ENCODE measurements at places on chromosomes 16 and 17.

GRCh38 chr16:28984091-28984490, 761 bp upstream of the LAT start:
- no peak for DNase-seq

- DNase-seq: no peak
Observed at GRCh38 chr17:72296456-72296855, 175.6 kb downstream of the SOX9 start.

DNA sequence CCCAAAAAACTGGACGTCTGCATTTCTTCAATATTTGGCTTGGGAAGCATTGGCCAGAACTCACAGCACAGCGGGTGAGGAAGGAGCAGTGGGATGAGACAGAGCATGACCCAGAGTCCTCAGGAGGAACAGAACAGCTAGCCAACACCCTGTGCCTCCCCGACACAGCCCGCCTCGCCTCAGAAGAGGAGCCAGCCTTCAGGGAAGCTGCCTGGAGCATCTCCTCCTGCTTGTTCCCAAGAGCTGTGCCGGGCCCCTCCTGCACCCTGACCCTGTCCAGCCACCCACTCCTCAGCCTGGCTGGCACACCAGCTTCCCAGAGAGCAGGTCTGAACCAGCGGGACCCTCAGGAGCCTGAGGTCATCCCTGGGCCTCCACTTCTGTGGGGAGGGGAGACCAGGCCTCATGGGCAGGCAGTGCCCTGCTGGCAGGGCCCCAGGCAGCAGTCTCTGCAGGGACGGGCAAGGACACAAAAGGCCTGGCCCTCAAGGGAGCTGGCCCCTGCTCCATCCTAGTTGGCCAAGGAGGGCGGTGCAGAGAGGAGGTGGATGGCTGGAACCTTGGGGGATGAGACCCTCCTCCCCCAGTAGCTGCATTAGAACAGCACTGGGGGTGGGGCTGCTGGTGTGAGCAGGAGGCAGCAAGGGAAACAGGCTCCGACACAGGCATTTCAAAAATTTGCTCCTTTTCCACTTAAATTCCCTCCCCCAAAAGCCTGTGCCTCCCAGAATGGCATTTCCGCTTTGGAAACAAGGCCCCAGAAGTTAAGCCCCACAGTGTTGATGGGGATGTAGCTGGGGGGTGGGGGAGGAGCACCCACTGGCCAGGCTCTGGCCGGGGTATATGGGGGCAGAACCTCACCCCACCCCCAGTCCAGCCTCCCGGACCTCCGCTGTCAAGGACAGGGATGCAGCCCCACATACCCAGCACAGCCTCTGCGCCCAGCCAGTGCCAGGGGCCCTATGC, 1.8 kb upstream of the BCAR1 start:
- DNase-seq: peak; percentile 78

- no peak for DNase-seq
Observed at GRCh38 chr17:10063730-10064241, 134.6 kb downstream of the GAS7 start.

DNA sequence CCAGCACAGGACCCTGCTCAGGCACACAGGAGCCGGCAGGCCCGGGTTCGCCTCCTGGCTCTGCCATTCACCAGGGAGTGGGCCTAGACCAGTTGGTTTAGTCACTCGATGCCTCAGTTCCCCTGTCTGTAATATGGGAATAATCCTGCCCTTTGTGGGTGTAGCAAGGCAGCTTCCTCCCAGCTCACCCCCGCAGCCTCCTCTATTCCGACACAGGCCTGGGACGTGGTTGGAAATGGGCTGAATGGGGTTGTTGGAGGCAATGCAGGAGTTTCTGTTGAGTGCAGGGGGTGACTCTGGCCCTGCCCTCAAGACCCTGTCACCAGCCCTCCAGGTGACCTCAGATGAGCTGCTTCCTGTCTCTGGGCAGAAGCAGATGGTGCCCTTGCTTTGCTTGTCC, 19.8 kb downstream of the SLC5A10 start:
- no peak for DNase-seq

- DNase-seq: no peak
Observed at GRCh38 chr17:79995696-79996095, 40.0 kb downstream of the TBC1D16 start.

- DNase-seq: no peak
Observed at GRCh38 chr16:49542391-49542891, 168.8 kb downstream of the C16orf78 start.

DNA sequence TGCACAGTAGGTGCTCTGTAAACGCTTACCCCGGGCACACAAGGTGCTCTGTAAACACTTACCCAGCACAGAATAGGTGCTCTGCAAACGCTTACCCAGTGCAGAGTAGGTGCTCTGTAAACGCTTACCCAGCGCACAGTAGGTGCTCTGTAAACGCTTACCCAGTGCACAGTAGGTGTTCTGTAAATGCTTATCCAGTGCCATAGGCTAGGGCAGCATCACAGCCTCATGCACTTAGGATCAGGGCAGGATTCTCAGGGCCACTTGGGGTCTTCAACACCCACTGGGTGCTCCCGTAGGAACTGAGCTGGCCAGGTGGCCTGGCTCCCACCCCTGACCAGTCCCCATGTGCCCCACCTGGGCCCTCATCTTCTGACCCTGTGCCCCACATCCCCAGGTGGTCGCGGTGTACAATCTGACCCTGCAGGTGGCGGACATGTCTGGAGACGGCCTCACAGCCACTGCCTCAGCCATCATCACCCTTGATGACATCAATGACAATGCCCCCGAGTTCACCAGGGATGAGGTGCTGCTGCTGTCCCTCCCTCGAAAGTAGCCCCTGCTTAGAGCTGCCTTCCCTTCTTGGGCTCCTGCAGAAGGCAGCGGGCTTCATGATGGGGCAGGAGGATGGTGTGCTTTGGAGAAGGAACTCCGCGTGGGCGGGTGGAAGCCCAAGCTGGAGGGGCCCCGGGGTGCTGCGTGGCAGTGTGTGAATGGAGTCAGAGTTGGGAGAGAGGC, 13.1 kb downstream of the SLC22A31 start:
- peak; percentile 42 for DNase-seq

GRCh38 chr17:2210726-2211125, 92.9 kb downstream of the SMG6 start:
- peak; percentile 64 for DNase-seq

DNA sequence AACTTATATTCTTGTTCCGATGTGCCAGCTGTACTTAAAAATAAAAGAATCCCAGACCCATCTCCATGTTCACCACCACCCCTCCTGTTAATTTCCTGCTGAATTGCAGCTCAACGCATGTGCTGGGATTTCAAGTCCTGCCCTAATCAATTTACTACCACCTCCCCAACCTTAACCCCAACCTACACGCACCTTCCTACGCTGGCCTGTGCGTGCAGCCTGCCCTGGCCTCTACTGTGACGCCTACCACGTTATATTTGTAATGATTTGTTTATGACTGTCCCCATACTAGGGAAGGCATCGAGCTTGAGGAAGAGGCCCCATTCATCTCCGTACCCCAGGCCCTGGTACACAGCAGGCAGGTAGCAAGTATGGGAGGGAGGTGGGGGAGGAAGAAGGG, 251.1 kb downstream of the MRTFB start:
- DNase-seq: no peak

DNA sequence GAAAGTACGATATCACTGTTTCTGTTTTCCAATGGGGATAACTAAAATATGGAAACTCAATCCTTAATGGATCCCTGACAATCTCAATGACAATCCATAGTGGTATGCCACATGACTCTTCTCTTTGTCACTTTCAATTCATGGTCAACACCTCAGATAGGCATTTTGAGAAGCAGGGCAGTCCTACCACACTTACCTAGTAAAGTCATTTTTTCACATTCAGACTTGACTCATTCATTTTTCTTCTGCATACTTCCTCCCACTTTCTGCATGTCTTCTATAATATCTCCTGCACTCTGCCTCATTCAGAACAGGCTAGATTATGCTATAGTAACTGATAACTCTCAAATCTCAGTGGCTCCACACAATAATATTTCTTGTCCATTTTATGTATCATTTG, 117.5 kb downstream of the FTO start:
- no peak for DNase-seq

DNA sequence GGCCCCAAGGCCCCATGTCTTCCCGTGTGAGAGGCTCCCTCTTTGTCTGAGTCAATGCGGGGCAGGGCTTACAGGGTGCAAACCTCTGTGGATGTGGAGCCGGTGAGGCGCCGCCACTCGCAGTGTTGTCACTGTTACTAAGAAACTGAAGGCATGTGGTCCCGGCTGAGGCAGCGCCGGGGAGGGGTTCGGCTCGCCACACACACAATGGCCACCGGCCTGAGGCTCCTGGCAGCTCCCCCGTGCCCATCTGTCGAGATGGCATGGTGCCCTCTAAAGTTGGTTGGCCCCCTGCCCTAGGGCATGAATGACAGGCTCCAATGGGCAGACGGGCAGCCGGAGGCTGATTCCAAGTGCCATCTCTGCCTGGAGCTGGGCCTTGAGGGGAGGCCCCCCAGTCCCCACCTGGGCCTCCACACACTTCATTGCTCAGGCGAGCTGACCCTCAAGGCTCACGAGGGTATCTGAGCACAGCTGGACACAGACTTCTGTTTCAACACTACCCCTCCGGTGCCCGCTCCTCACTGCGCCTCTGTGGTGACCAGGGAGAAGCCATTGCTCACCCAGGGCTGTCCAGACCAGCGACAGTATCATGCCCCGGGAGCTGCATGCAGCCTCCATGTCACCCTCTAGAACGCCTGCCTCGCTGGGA, 137.2 kb downstream of the C16orf78 start:
- DNase-seq: no peak

- DNase-seq: no peak
Observed at GRCh38 chr16:53609536-53609935, 94.1 kb downstream of the RPGRIP1L start.

GRCh38 chr17:16977932-16978331, 6.0 kb upstream of the TNFRSF13B start:
- DNase-seq: no peak

DNA sequence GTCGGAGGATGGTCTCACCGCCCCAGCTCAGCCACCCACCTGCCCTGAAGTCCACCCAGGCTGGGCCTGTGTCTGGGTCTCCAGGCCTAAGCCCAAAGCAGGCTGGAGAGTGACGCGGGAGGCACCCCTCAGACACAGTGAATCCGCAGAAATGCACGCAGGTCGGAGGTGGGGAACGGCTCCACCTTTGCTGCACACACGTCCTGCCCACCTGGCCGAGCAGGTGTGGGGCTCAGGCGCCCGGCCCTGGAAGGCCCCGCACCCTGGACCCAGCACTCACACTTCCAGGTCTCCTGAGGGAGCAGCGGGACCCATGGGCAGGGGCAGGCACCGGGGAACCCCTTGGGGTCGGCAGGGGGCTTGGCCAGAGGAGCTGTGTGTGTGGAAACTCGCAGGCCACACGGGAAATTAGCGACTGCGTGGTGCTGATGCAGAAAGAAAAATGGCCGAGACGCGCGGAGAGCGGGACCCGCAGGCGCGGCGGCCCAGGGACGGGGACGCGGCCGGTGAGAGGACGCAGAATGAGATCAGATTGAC, 10.7 kb downstream of the CYBC1 start:
- DNase-seq: no peak

DNA sequence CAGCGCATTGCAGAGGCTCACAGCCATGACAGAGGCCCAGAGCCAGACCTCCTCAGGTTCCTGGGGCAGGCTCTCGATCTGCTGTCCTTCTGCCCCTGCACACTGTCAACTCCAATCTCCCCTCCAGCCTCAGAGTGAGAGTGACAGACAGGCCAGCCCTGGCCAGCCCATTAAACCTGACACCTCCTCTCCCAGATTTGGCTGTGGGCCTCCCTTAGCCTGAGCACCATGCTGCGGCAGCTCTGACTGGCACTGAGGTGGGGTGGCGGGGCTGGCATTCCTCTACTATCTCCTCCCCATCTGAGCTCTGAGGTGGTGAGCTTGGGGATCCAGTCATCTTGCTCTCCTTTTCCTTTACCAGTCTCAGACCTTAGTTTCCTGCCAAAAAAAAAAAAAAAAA, 15.5 kb upstream of the C1QL1 start:
- DNase-seq: no peak

DNA sequence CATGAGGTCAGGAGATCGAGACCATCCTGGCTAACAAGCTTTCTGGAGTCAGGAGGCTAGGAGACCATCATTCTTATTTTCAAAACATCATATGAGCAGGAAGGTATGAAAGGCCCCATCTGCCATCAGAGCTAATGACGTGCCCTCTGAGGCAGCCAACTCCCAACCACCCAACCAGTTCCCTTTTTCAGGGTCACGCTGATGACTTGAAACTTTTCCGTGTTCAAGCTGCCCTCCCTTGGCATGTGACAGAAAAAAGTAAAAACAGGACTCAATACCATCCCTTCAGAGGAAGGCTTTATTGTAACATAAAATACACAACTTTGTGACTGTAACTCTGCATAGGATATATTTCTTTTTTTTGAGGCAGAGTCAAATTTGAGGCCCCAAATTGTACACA, 4.6 kb upstream of the GHDC start:
- no peak for DNase-seq

GRCh38 chr16:84503751-84504395, 586 bp downstream of the MEAK7 start:
- peak; percentile 22 for DNase-seq

DNA sequence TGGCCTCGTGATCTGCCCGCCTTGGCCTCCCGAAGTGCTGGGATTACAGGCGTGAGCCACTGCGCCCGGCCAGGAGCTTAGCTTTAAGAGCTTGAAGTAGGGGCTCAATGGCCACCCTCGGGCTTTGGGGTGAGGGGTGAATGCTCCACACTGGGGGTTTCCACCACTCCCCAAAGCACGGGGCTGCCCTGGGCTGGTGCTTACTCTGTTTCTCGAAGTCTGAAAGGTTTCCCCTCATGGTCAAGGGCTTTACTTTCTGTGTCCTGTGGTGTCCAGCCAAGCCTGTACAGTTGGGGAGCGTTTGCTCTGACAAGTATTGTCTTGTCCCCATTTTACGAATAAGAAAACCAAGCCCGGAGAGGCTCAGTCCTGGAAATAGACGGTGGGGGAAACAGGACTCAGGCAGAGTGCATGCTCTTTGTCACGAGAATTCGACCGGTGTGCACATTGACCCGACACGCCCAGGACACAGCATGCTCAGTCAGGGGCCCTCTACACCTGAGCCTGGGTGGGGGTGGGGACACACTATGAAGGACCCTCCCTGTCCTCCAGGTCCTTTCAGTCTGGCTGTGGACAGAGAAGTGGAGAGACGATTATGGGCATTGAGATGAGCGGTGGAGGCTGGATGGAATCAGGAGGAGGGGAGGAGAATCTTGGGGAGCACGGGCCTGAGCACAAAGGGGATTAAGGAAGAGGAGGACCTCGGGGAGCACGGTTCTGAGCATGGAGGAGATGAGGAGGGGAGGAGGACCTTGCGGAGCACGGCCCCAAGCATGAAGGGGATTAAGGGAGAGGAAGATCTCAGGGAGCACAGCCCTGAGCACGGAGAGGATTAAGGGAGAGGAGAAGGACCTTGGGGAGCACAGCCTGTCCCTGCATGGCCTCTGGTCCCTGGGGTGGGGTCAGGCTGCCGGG, 7.5 kb downstream of the CD7 start:
- DNase-seq: no peak

- peak; percentile 49 for DNase-seq
Observed at GRCh38 chr16:1980030-1980769, 1.1 kb downstream of the NOXO1 start.
